ENCODE measurements at places on chromosomes 12 and 14.

DNA sequence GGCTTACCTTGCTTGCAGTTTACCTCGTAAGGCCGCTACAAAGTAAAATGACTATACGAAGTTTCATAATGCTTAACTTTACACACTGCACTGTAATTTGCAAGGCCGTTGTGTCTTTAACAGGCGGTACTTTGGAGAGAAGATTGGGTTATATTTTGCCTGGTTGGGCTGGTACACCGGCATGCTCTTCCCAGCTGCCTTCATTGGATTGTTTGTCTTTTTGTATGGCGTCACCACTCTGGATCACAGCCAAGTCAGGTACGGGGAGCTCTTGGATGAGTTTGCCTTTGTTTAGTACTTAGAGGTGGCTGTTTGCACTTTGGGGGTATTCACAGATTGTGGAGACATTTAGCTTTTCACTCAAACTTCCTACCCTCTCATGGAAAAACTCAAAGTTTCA, 167.8 kb downstream of the SLC5A8 start:
- DNase-seq, result no peak

GRCh38 chr14:69129264-69129880, 23.5 kb downstream of the DCAF5 start:
- peak; percentile 53 for DNase-seq

- no peak for DNase-seq
Observed at GRCh38 chr12:42546709-42547108, 42.8 kb downstream of the PRICKLE1 start.

DNA sequence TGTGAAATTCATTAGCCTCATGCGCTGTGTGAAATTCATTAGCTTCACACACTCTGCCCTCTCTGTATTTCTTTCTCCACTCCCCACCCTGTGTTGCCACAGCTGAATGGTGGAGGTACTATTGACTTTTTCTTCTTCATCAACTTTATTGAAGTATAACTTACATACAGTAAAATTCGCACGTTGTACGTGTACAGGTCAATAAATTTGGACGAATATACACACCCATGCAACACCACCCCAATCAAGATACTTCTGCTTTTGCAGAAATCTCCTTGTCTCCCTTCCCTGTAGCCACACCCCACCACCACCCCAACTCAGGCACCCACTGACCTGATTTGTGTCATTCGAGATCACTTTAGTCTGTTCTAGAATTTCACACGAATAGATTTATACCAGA, 51.8 kb downstream of the FBXL14 start:
- no peak for DNase-seq

DNA sequence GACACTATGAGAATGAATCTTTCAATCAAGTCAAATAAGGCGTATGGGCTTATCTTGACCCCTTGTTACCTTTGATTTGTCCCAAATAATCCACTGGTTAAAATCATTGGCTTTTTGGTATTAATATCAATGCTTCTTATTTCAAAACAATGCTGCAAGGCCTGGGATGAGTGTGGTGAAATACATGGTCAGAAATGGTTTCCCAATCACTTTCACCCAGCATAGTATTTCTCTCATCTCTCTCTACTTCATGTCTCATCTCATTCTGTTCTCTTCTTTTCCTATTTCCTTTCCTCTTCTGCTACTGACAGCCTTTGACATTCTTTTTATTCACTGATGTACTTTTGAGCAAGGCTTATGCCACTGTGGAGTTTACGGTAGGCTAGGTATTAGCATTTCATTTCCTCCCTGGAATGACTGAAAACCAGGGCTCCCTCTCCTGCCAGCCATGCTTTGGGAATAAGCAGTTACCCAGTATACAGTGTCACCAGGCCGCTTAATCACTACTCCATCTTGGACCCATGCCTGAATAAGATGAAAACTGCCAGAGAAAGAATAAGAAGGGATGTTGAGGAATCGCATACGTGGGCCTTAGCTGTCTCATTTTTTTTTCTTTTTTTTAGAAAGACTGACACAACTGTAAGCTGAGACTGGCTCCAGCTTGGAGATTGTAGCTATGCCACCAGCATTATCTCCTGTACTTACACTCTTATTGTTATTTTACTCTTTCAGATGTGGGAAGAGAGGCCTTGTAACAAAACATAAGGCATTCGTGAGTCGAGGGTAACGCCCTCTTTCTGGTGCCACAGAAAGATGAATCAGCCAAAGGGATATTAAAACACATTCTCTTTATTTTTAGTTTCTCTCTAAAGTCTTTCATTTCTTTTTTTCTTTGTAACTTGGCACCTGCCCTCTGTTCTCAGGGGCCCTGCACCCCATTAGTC, 53.5 kb downstream of the IGF1 start:
- DNase-seq, result no peak

GRCh38 chr12:10701131-10701681, 21.9 kb downstream of the YBX3 start:
- DNase-seq, result peak; percentile 4

- DNase-seq, result no peak
Observed at GRCh38 chr14:101075025-101075800, 171.7 kb upstream of the RTL1 start.

- DNase-seq, result no peak
Observed at GRCh38 chr12:75792687-75793086, 238.9 kb downstream of the PHLDA1 start.

DNA sequence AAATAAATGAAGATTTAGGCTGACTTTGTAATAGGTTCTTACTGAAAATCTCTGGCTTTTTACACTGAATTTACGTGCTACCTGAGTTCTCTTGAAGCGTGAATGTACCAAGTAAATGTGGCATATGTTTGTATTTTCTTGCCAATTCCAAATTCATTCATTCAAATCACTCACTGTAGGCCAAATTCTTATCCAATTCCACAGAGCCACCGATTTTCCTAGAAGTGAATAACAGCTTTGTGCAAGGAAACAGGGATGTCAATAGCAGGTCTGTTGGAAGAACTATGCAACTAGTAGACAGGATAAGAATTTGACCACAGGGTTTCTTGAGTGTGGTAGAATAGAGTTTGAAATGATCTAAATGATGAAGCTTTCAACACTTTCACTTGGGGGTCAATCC, 86.8 kb downstream of the SOX5 start:
- no peak for DNase-seq

DNA sequence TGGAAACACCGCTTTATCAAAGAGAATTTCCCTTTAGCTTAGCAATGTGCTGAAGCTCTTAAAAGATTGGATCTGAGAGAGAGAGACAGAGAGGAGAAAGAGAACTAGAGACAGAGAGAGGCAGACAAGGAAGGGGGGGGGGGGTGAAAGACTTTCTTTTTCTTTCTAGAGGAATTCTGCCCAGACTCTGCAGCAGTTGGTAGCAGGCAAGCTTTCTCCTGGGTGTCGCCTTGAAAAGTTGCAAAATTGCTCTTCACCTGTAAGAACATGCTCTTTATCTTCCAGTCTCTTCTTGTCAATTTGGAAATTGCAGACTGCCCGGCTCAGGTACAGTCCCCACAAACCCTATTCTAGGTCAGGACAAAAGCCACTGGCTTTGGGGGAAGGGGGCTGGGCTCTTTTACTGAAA, 2.9 kb upstream of the OTX2 start:
- DNase-seq, result no peak

- DNase-seq, result no peak
Observed at GRCh38 chr14:75626863-75627262, 33.8 kb downstream of the ERG28 start.

- DNase-seq, result no peak
Observed at GRCh38 chr12:69106482-69107118, 132.8 kb upstream of the CPSF6 start.

GRCh38 chr12:112353393-112353792, 28.8 kb downstream of the HECTD4 start:
- no peak for DNase-seq

DNA sequence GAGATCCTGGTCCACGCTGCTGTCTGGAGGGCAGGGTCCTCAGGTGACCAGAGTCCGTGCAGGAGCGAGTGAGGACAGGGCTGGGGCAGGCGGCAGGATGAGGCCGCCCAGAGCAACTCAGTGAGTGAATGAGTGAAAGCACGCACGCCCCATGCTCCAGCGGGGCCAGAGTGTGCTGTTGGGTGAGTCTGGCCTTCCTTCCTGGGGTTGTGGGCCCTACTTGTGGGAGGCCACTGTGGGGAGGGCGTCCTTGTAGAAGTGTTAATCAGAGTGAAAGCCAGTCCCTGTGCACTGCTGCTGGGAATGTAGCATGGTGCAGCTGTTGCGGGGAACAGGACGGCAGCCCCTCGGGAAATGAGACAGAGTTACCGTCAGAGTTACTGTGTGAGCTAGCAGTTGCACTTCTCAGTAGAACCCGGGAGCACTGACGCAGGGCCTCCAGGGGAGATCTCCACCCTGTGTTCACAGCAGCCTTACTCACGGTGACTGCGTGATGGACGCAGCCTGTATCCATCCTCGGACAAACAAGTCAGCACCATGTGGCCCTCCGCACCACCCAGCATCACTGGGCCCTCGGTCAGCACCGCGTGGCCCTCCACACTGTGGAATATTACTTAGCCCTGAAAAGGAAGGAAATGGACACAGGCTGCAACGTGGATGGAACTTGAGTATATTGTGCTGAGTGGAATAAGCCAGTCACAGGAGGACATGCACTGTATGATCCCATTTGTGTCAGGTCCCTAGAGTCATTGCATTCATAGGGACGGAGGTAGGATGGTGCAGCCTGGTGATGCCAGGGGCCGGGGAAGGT, 22.1 kb downstream of the PACS2 start:
- no peak for DNase-seq

- DNase-seq, result peak; percentile 59
Observed at GRCh38 chr14:95463171-95463901, 53.1 kb downstream of the SYNE3 start.

- no peak for DNase-seq
Observed at GRCh38 chr14:67673451-67673850, 981 bp downstream of the VTI1B start.

- DNase-seq, result no peak
Observed at GRCh38 chr14:22567437-22567836, 21.6 kb downstream of the DAD1 start.

DNA sequence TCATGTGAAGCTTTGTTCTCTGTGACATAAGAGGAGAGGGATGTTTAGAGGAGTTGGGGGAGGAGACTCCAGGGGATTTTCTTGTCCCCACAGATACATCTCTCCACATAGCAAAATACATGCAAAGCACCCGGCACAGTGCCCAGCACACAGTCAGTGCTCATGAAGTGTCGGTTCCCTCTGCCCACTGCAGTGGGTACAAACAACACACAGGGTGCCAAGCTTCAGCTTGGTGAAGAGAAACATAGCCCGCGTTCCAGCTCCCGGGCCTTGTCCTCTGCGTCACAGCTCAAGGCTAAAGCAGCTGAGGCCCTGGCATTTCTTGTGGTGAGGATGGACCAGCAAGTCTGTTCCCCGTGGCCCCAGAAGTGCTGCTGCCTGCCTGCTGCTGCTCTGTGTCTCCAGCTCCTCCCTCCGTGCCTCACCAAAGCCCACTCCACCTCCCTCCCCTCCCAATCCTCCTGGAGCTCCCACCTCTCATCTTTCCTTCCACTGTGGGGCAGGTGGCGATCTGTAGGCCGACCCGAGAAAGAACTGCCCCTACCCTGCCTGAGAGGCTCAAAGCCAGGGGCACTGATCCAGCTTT, 57.0 kb upstream of the FKBP4 start:
- DNase-seq, result no peak
